ENCODE measurements at places on chromosomes 2 and 18. TPM values are rescaled to one million over a fixed set of nuclear protein-coding genes. Genes with fewer than 3 reads are reported as not detected.
A peak's percentile ranks its signal among the peaks of the same experiment; 100 is the strongest.

Gene KIAA2012
- total RNA-seq: 0.24 TPM

Gene CHRNA1
- not detected for total RNA-seq

Gene MYL12A
- 290 TPM for total RNA-seq

Gene DLGAP1
- total RNA-seq: 42.7 TPM

Gene WNT10A
- total RNA-seq: not detected

Gene MRO
- 3.2 TPM for total RNA-seq

Gene CD226
- total RNA-seq: 1.0 TPM

Gene PDE1A
- 4.1 TPM for total RNA-seq

Gene SOS1
- total RNA-seq: 41.8 TPM

Gene CFC1
- total RNA-seq: not detected

Gene GREB1
- 232 TPM for total RNA-seq

Gene MC5R
- not detected for total RNA-seq

Gene LRRC30
- total RNA-seq: not detected

- H3K27me3 ChIP-seq: no peaks in the 10 kb centered on the region
- H3K27ac ChIP-seq: no peak overlapping the region
- H3K4me1 ChIP-seq: peaks cover 1% of the 10 kb centered on the region
- H3K36me3 ChIP-seq: no peaks in the 10 kb centered on the region
Observed at GRCh38 chr2:54262015-54262765, 6.2 kb upstream of the TSPYL6 start.

- no peak overlapping the region for H3K27ac ChIP-seq
- DNase-seq: no peak
- peaks cover 8% of the 10 kb centered on the region for H3K4me1 ChIP-seq
- H3K36me3 ChIP-seq: no peaks in the 10 kb centered on the region
Observed at GRCh38 chr2:240295256-240296103, 140.0 kb upstream of the GPC1 start.

- no peak overlapping the region for H3K27ac ChIP-seq
- H3K4me3 ChIP-seq: no peak overlapping the region
- DNase-seq: no peak
- H3K4me1 ChIP-seq: no peaks in the 10 kb centered on the region
Observed at GRCh38 chr2:158822193-158822592, 27.1 kb downstream of the DAPL1 start.

- H3K27ac ChIP-seq: no peak overlapping the region
- no peak for DNase-seq
- peak overlapping the region; percentile 41 for H3K4me3 ChIP-seq
- H3K4me1 ChIP-seq: peaks cover 2% of the 10 kb centered on the region
- H3K27me3 ChIP-seq: peaks cover 3% of the 10 kb centered on the region
Observed at GRCh38 chr2:222306393-222307142, 7.8 kb upstream of the PAX3 start.

GRCh38 chr18:13450289-13451212 is 232.0 kb downstream of the LDLRAD4 start:
- DNase-seq: no peak
- no peaks in the 10 kb centered on the region for H3K27me3 ChIP-seq
- no peak overlapping the region for H3K27ac ChIP-seq
- H3K4me3 ChIP-seq: no peak overlapping the region
- H3K4me1 ChIP-seq: peaks cover 1% of the 10 kb centered on the region

- no peaks in the 10 kb centered on the region for H3K36me3 ChIP-seq
- H3K27me3 ChIP-seq: no peaks in the 10 kb centered on the region
- no peak for DNase-seq
Observed at GRCh38 chr2:10170256-10170655, 47.7 kb downstream of the RRM2 start.

DNA sequence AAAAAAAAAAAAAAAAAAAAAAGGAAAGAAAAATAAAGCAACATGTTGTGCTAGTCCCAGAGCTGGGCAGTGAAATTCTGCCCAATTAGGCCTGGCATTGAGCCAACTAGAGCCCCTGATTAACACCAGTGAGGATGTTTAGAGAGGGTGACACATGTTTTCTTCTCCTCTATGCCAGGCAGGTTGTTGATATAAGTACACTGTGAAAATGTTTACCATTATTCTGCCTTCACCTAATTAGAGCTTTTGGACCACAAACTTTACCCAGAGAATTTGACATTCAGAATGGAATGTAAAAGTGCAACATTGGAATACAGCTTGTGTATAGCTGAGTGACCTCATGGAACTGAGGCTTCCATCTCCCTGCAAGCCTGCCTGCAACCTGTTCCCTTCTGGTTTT is 95.9 kb upstream of the MSH2 start:
- no peaks in the 10 kb centered on the region for H3K36me3 ChIP-seq
- no peak overlapping the region for H3K27ac ChIP-seq
- H3K27me3 ChIP-seq: no peaks in the 10 kb centered on the region
- H3K4me1 ChIP-seq: peaks cover 3% of the 10 kb centered on the region
- no peak overlapping the region for H3K4me3 ChIP-seq

GRCh38 chr18:36558234-36558633 is 260.7 kb downstream of the FHOD3 start:
- H3K27me3 ChIP-seq: no peaks in the 10 kb centered on the region
- no peak for DNase-seq
- H3K27ac ChIP-seq: no peak overlapping the region

DNA sequence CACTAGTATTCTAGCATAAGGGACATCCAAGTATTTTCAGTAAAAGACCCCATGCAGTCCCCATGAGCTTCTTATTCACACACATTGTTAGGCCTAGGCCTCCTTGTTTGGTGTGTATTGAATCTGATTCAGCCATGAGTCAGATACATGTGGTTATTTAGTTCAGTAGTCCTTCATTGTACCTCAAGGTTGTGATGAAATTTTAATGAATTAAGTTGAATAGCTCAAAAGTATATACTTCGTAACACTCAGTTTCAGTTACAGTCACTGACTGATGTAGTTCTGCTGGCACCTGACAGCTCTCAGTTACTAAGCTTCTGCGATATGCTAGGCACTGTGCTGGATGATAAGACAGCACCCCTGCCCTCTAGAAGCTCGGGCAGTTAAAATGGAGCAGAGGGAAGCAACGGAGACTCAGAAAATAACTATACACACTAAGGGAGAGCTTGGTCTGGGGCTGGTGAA is 86.4 kb downstream of the XRCC5 start:
- H3K4me1 ChIP-seq: no peaks in the 10 kb centered on the region
- no peaks in the 10 kb centered on the region for H3K27me3 ChIP-seq
- no peaks in the 10 kb centered on the region for H3K36me3 ChIP-seq
- H3K4me3 ChIP-seq: no peak overlapping the region
- no peak for DNase-seq
- H3K27ac ChIP-seq: no peak overlapping the region

DNA sequence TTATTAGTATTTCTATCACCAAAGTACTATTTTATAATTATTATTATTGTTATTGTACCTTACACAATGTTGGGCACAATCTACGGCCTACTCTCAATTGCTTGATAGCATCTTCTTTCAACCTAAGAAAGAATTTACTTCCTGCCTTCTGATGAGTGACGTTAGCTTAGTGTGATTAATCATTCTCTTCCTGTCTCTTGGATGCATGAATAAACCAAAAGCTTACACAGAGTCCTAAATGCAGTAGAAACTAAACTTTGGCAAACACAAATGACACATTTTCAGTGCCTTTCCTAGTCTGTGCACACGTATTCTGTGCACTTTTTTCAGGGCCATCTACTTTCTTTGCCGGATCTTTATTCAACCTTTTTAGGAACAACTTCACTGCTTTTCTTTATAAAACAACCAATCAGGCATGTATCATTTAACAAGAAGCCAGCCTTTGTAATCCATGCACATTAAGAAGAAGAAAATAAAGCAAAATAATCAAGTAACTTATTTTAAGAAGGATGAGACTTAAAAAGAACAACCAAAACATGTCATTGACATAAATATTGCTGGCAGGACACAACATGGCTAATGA is 19.1 kb downstream of the TRAK2 start:
- H3K36me3 ChIP-seq: no peaks in the 10 kb centered on the region
- DNase-seq: no peak
- H3K27me3 ChIP-seq: no peaks in the 10 kb centered on the region
- H3K27ac ChIP-seq: no peak overlapping the region

- no peaks in the 10 kb centered on the region for H3K27me3 ChIP-seq
- H3K4me3 ChIP-seq: no peak overlapping the region
Observed at GRCh38 chr2:140998577-140998976, 1132.2 kb downstream of the LRP1B start.

DNA sequence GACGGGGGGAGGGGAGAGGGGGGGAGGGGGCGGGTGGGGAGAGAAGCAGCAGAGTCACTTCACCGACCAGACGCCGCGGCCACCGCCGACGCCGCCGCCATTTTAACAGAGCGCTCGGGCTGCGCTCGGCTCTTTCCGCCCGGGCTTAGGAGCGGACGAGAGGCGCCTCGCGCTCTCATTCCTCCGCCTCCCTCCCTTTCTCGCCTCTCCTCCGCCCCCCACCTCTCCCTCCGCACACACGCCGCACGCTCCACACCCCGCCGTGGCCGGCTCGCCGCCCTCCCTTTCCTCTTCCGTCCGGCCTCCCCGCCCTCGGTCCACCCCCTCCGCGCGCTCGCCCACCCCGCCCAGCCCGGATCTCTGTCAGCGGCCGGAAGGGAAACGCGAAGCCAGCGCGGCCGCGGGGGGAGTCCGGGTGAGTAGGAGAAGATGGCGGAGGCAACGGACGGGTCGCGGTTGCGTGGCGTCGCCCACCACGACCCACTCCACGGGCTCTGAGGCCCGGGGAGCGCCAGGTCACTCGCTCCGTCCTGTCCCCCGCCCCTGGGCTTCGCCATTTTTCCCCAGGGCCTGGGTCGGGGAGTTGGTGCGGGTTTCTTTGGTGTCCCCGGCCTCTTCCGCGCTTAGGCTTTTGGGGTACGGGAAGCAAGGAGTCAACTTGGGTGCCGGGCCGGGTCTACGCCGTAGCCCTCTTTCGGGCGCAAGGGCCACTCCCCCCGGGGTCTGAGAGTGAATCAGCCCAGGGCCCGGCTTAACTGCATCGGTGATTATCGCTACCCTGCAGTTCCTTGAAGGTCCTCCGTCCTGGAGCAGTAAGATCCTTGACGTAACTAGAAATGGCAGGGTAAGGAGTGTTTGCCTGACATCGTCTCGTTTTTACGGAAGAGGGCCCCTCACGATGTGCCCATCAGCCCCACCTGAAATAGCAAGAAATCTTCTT is at the start of gene USP34:
TSS of gene USP34 (minus strand) at position 123 of the 940 bp plus-strand sequence. CDS start 395 bp downstream, outside the sequence.
- no peaks in the 10 kb centered on the region for H3K36me3 ChIP-seq
- H3K4me3 ChIP-seq: peak within 1 kb of the TSS; percentile 57
- peaks cover 11% of the 10 kb centered on the region for H3K4me1 ChIP-seq

DNA sequence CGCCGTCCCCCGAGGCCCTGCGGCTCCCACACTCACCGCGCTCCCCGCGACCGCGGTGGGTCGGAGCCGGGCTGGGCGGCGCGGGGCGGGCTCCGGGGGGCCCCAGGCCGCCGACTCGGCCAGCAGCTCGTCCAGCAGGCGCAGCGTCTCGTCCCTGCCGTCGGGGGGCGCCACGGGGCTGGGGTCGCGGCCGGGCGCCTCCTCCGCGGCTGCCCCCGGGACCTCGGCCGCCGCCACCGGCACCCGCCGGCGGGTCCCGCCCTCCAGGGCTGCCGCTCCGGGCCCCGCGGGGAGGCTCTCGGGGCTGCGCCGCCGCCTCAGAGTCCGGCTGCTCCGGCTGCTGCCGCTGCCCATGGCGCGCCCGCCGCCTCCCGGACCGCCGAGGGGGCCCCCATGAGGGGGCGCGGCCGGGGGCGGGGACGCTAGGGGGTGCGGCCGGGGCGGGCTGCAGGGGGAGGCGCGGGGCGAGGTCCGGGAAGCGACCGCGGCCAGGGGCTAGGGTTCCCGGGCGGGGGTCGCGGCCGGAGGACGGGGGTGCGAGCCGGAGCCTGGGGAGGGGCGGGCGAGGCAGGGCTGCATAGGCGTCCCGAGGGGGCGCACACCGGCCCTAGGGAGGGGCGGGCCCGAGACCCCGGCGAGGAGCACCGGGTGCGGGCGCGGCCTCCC is at the start of gene CYS1:
TSS of gene CYS1 (minus strand) at position 542 of the 666 bp plus-strand sequence. CDS start at position 354, 188 bp downstream.
- peak; percentile 53 for DNase-seq
- H3K4me3 ChIP-seq: peak within 1 kb of the TSS; percentile 63
- H3K36me3 ChIP-seq: no peaks in the 10 kb centered on the region
- H3K27me3 ChIP-seq: no peaks in the 10 kb centered on the region

DNA sequence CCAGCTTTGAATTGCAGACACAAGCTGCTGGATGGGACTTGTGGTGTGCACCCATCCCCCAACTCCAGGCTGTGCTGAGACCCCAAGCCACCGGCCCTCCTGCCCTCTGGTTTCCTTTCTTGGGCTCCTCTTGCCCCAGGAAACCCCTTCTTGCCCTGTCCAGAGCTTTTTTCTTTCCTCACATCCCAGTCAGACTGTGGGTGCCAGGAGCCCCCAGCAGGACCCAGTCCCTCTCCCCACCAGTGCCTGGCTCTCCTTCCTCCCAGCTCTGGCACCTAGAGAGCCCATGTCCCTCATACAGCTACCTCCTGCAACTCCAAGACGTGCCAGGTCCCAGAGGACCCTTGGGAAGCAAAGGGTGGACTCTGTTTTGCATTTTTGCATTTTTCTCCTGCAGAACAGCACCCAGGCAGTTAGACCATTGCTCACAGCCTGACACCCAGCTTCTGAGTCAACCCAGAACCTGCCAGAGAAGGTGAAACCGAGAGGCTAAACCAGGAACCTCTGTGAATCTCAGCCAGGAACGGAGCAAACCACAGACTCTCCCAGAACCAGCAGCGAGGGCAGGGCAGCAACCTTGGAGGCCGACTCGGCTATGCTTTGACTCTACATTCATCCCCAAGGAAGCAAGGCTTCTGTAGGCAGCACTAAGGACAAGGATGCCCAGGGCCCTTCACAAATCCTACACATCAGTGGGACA is 221.1 kb downstream of the ANAPC1 start:
- H3K27ac ChIP-seq: no peak overlapping the region
- no peaks in the 10 kb centered on the region for H3K36me3 ChIP-seq
- H3K27me3 ChIP-seq: no peaks in the 10 kb centered on the region

- no peaks in the 10 kb centered on the region for H3K36me3 ChIP-seq
- no peaks in the 10 kb centered on the region for H3K27me3 ChIP-seq
- no peak for DNase-seq
- H3K4me1 ChIP-seq: peaks cover 4% of the 10 kb centered on the region
- no peak overlapping the region for H3K27ac ChIP-seq
Observed at GRCh38 chr2:239392072-239392357, 8.8 kb downstream of the HDAC4 start.

- H3K4me1 ChIP-seq: no peaks in the 10 kb centered on the region
- no peak overlapping the region for H3K4me3 ChIP-seq
- no peaks in the 10 kb centered on the region for H3K36me3 ChIP-seq
- no peaks in the 10 kb centered on the region for H3K27me3 ChIP-seq
- H3K27ac ChIP-seq: no peak overlapping the region
- DNase-seq: no peak
Observed at GRCh38 chr2:72007402-72007801, 140.3 kb downstream of the CYP26B1 start.

- H3K36me3 ChIP-seq: no peaks in the 10 kb centered on the region
- H3K4me1 ChIP-seq: peaks cover 3% of the 10 kb centered on the region
- peak; percentile 71 for DNase-seq
- H3K27me3 ChIP-seq: no peaks in the 10 kb centered on the region
- H3K27ac ChIP-seq: no peak overlapping the region
- H3K4me3 ChIP-seq: no peak overlapping the region
Observed at GRCh38 chr2:11073251-11073650, 82.0 kb upstream of the SLC66A3 start.

DNA sequence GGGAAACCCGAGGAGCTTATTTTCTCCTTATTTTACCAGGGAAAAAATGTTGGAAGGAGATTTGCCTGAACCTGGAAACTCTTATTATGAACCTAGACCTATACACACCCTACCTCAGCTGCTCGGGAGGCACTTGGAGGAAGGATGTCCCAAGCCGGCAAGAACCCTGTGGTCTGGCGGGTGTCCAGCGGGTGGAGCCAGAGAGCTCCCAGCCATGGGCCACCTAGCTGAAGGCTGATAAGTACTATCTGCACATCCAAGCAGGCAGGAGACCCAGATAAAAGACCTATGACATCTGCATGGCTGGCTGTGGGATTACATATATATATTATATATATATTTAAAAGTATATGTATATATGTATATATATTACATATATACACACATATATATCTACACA is 1.1 kb upstream of the SLC14A1 start:
- H3K4me3 ChIP-seq: no peak overlapping the region
- no peaks in the 10 kb centered on the region for H3K36me3 ChIP-seq
- no peak overlapping the region for H3K27ac ChIP-seq
- no peaks in the 10 kb centered on the region for H3K4me1 ChIP-seq
- peak; percentile 20 for DNase-seq
- H3K27me3 ChIP-seq: no peaks in the 10 kb centered on the region
